ENCODE measurements at places on chromosomes 11 and 22.

- no peak for DNase-seq
Measured at GRCh38 chr11:25855916-25856315, 476.0 kb upstream of the ANO3 start.

DNA sequence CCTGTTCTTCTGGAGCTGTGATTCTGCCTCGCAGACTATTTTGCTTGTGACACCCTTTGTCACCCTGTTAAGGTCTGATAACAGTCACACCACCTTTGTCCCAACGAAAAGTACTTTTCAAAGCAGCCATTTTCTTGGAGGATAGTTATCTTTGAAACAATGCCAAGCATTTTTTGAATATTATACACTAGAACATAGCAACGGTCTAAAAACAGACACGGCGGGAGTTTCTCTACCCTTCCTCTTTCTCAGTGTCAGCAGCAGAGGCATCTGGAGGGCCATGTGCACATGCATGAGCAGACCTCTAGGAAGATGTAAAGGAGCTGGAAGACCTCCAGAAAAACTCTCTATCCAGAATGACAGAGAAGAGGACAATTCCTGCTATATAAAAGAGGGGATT lies 86.5 kb downstream of the TRPC6 start:
- no peak for DNase-seq

- DNase-seq = no peak
Measured at GRCh38 chr11:64714666-64715065, 8.3 kb downstream of the NRXN2 start.

DNA sequence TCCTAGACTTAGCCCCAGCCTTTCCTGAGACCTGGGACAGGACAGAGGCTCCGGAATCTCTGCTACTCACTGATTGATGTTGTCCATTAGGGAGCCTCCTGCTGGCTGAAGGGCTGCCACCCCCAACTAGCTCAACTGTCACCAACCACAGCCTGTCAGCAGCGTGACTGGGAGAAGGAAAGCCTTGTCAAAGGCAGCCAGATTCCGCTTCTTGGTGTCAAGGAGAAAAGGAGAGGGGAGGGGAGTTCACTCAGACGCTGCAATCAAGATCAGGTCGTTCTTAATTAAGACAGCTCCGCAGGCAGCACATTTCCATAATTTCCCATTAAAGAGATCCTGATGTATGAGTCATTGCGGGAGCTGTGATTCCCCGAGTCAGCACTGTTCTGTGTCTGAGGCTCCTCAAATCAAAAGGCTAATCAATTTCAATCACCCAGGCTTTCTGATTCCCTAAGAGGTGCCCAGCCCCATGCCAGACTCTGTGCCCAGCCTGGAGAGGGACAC lies 152.8 kb upstream of the ZBED5 start:
- no peak for DNase-seq

DNA sequence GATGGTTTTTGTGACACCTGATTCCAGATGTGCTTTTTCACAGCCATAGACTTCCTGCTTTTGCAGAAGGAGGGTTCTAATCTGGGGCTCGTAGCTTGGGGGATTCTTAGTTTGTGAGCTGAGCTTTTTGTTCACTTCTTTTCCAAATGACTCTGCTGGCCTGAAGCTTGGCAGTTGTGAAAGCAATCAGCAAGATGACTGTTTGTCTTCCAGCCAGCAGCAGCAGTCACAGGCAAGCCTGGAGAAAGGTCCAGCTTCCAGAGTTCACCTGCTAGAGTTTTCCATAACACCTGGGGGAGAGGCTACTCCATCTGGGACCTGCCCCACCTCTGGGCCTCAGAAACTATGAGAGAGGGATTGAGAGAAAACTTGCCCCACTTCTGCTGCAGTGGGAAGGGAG lies 4.1 kb downstream of the MARK2 start:
- DNase-seq = no peak

DNA sequence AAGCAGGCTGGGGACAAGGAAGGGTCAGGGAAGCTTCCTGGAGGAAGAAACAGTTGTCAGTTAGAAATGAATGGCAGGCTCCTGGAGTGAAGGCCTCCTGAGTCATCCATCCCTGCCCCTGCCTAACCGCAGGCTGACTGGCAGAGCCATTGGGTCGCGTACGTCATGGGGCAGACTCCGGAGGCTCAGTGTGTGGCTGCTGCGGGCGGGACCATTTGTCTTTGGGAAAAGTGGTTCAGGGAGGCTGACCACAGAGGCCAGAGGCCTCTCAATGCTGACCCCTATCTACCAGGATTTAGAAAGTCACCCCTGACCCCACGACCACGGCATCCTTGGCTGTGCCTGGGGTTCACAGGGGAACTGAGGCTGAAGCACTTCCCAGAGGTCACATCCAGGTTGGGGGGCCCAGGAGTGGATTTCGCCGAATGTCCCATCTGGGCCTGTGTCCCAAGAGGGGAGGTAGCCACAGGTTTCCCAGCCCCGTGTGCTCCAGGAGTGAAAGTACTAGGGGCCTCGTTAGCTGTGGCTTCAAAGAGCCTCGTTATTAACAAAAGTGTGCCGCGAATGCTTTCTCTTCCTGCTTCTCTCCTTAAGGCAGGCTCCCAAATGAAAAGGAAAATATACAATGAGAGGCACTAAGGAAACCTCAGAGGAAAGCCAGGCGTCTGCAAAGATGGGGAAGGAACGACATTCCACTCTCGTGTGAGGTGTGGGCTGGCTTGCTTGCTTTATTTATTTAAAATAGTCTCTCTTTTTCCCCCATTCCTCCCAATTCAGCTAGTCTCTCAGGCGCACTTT lies 58.9 kb downstream of the FLRT1 start:
- DNase-seq = no peak

DNA sequence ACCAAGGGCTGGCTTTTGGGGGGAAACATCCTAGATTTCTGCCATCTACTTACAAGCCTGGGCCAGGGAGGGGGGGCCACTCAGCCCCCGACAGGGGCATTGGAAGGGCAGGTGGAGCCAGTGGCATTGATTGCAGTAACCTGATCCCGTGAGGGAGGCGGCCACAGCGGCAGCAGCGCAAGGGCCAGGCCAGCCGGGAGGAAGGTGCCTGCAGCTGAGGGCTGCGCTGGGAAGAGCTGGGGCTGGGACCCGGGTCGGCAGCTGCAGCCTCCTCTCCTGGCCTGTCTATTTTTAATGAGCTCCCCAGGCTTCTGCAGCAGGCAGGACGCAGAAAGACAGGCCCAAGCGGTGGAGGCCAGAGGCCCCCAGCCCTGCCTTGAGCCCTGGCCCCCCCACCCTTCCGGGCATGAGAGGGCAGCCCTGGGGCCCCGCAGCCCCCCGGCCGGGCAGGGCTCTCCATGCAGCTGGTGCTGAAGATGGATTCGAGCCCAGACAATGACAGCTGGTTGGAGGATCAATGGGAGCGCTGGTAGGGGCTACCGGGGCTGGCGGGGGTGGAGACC lies 10.6 kb downstream of the FREY1 start:
- DNase-seq = no peak

DNA sequence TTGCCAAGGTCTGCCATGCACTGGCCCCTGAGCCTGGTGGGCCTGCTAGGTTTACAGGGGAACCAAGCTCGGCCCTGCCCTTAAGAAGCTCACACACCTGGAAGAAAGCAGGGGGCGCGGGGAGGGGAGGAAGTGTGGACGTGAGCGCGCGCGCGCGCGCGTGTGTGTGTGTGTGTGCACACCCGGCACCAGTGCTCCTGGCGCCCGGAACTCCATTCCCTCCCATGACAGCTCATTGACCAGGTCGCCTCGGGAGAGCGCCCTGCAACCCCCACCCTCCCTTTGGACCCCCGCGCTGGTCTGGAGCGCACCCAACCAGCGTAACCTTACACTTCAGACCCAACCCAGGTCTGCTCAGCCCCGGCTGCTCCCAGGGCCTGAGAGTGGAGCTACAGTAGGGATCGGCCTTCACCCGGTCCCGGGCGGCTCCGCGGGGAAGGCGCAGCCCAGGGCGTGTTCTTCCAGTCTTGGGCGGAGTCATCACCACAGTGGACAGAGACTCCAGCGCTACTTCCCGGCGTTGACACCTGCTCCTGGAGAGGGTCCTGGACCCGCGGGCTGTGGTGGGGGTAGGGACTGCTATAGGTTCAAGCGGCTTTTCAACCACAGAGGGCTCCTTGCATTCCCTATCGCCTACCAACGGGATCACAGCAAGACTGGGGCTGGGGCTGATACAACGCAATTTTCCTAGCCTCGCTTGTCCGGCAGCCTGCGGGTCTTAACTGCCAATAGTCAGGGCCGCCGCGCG lies 1.5 kb downstream of the GALNT18 start:
- DNase-seq = no peak

DNA sequence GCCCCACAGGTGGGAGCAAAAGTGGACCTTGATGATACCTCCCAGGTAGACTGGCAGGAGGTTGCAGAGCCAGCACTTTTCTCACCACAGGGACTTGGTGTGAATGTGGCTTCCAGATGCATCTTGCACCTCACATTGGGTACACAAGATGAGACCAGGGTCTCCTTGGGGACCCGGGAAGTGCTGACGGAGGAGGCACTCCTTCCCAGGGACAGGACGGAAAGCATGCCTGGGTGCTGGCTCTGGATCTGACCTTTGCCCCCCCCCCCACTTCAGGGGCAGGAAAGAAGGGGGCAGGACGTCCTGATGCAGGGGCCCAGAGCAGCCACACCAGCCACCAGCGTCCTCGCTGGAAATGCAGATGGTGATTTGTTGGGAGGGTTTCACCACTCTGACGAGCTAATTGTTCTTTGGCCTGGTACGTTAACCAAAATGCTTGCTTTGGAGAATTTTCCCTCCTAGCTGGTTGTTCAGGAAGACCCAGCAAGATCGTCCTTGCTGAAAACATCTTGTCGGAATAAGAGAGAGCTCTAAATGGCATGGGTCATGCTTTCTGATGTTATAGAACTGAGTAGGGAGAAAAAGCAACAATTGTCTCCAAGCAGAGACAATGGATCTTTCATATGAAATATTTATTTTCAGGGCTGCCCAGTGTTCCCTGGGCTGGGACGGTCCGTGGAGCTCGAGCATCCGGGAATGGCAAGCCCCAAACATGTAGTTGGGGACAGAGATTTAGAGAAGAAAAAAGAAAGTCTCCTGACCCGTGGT lies 74.4 kb upstream of the PPARA start:
- DNase-seq = no peak

- no peak for DNase-seq
Measured at GRCh38 chr11:55773138-55773537, at the start of gene OR5D13. TSS of gene OR5D13 (plus strand) at chr11:55773438. CDS start at chr11:55773438, 0 bp downstream.

GRCh38 chr11:73478737-73479347 lies 102.6 kb downstream of the RELT start:
- no peak for DNase-seq

- no peak for DNase-seq
Measured at GRCh38 chr11:11871991-11872401, 30.2 kb downstream of the USP47 start.

DNA sequence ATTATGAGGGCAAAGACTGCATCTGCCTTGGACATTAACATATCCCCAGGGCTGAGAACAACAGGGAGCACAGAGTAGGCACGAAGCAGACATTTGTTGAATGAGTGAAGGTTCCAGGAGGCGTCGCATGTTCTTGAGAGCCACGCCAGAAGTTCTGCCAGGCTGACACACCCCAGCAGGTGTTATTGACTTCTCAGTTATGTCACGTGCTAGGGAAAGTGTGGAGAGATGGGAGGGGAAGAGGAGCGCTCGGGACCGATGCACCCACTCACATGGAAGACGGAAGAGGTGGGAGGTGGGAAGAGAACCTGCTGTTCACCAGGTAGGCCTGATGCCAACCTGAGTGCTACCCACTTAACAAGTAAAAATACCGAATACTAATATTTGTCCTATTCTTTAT lies 232.8 kb downstream of the LARGE1 start:
- DNase-seq = no peak

GRCh38 chr11:45243967-45244366 lies 42.2 kb downstream of the SYT13 start:
- no peak for DNase-seq

DNA sequence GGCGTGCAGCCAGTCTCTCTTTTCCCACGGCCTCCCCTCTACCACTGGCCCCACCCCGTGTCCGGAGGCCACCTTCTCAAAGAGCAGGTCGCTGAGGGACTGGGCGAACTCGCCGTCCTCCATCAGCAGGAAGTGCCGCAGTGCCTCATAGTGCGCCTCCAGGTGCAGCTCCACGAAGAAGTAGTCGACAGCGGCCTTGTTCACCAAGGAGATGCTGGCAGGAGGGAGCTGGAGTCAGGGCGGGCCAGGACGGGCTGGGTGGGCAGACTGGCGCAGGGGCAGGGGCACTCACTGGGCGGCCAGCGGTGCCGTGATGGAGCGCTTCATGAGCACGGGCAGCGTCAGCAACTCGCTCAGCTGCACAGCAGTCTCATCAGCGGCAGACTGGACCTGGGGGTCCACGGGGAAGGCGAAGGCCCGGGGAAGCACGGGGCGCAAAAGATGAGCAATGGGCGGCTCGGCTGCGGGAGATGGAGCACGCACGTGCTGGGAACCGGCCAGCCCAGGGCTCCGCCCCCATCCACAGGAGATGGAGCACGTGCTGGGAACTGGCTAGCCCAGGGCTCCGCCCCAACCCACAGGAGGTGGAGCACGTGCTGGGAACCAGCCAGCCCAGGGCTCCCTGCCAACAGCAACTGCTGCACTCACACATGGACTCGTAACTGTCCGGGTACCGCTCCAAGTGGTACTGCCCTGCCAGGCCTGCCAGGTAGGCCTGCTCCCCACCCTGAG lies 18.4 kb downstream of the SELENOO start:
- no peak for DNase-seq

DNA sequence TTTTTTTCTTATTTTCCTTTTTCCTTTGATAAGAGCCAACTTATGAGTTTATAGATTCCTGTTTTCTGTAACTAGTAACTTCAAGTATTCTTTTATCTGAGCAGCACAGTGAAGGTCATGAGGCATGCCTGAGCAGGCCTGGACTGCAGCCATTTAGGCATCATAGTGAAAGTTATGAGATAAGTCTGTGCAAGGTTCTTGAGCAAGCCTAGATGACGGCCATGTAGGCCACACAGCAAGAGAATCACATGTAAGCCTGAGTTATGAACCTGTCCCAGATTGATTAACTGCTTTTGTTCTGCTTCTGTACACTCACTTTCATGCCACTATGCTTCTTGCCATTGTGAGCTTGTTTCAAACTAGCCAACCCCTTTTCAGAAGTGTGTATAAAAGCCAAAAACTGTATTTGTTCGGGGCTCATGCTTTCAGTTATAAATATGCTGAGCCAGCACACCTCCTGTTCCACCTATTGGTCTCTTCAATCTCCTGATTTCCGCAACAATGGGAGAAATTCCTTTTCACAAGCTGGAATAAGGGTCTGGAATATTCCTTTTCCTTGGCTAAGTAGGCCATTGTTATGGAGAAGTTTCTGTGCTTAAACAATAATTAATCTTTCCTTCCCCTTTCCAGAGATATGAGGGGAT lies 745.7 kb downstream of the FAM181B start:
- no peak for DNase-seq

GRCh38 chr22:33455036-33455435 lies 396.9 kb upstream of the SYN3 start:
- no peak for DNase-seq

GRCh38 chr22:45889539-45890350 lies 87.2 kb downstream of the WNT7B start:
- DNase-seq = no peak

GRCh38 chr11:35354644-35355043 lies 64.7 kb downstream of the SLC1A2 start:
- DNase-seq = no peak

GRCh38 chr11:8342821-8343681 lies 79.4 kb upstream of the LMO1 start:
- no peak for DNase-seq

Data from stimulated activated CD4-positive, alpha-beta T cell treated with anti-CD3 and anti-CD28 coated beads, Interleukin-2, amount 100 ng/mL, for 4 hours (primary cell).